ENCODE measurements at places on chromosomes 2 and 18.

- DNase-seq = no peak
Measured at GRCh38 chr2:172467382-172467781, 40.0 kb downstream of the ITGA6 start.

- DNase-seq = no peak
Measured at GRCh38 chr2:54416166-54416813, 39.8 kb upstream of the SPTBN1 start.

GRCh38 chr2:65864619-65865018 is 432.2 kb upstream of the SPRED2 start:
- peak; percentile 16 for DNase-seq

- DNase-seq = no peak
Measured at GRCh38 chr2:179751163-179751809, 110.1 kb downstream of the ZNF385B start.

DNA sequence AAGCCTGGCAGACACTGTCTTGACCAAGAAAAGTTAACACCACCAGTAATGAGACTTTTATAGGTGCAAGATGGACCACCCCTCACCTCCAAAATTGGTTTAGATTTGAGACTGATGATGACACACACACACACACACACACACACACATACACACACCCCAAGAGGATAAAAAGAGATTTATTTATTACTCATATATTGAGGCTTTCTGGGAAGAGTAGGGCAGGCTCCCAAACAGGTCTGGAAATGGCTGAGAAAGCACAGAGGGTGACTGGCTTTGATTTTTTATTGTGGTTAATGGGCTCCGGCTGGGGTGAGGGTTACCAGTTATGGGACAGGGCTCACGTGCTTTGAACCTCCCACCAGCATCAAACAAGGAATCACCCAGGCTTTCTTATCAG is 54.2 kb upstream of the ADAM23 start:
- DNase-seq = no peak

DNA sequence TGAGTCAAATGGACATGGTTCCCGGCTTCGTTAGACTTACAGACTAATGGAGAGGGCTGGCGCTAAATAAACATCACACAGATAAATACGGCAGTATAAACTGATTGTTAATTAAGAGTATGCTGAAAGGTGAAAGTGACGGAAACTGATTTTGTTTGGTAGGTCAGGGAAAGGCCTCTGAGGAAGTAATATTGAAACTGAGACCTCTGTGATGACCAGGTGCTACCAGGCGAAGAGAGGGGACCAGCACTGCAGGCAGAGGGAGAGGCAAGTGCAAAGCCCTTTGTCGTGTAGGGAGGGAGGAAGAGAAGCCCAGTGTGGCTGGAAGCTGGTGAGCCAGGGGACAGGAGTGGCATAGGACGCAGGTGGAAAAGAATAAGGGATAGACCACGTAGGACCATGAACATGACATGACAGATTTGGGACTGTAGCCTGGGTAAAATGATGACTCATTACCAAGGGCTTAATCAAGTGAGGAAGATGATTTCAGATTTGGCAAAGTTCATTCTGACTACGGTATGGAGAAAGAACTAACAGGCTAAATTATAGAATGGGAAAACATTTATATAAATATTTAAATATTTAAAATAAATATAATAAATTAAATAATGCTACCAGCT is 433.1 kb downstream of the NCKAP5 start:
- DNase-seq = no peak

- DNase-seq = no peak
Measured at GRCh38 chr2:100359576-100359975, 37.3 kb upstream of the LONRF2 start.

DNA sequence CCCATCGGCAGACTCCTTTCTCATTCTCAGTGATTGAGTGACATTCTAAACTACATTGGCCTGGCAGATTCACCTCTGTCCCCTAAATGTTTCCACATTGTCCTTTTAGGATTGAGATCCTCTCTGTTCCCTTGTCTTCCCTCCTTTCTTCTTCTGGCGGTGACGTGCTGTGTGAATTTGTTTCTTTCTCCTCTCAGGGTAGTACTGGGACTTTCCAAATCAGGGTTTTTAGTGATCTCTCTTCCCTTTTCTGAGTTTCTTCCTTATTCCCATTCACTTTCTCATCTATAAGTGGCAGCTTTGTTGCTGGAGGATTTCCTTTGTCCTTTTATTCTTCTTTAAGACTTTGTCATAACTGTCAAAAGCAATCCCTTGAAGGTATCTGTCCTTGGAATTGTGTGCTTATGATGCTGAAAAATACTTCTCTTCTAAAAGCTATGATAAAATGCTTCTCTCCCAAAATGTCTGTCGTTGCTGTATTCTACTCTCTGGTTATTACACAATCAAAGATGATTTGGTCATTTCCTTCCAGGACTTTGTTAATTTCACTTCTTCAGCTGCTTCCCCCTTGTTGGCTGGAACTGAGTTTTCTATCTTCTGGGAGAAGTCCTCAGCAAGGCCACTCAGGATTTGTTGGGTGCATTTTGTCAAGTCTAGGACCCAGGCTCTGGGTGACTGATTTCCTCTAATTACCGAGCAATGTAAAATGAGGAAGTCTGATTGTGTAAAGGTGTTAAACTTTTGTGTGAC is 4.9 kb upstream of the IL1B start:
- DNase-seq = no peak

- no peak for DNase-seq
Measured at GRCh38 chr2:201151127-201151981, 31.6 kb upstream of the CASP10 start.

DNA sequence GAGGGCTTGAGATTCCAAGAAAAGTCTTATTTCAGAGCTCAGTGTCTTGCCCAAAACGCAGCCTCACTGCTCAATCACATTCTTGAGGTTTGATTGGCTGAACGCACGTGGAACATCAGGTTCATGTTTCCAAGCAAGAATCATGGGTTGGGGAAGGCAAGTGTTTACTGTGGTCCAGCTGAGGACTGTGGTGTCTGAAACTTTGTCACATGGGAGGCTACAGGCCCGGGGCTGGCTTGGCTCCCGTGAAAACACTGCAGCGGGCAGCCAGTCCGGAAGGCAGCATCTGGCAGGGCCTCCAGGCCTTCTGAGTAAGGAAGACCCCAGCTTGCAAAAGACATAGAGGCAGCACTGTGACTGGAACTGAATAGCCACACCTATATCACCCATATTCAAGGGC is 84.7 kb downstream of the POLR1A start:
- DNase-seq = no peak

DNA sequence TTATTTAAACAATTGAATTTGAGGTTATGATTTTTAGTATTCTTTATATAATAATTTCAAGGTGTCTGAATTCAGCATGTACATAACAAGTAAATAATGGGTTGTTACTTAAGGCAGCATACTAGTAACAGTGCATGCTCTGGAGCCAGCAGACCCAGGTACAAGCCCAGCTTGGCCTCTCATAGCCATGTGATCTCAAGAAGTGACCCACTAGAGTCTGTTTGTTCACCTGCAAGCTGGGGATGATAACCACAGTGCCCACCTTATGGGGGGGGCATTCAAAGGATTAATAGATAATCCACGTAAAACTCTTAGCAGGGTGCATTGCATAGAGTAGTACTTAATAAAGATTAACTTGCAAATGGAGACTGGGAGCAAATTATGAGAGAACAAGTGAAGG is 163.6 kb downstream of the TRABD2A start:
- DNase-seq = no peak

- DNase-seq = peak; percentile 12
Measured at GRCh38 chr2:58812771-58813344, 571.7 kb upstream of the FANCL start.

- no peak for DNase-seq
Measured at GRCh38 chr2:71275939-71276310, 49.0 kb upstream of the PAIP2B start.

GRCh38 chr2:156708051-156708450 is 271.9 kb downstream of the GPD2 start:
- DNase-seq = no peak

DNA sequence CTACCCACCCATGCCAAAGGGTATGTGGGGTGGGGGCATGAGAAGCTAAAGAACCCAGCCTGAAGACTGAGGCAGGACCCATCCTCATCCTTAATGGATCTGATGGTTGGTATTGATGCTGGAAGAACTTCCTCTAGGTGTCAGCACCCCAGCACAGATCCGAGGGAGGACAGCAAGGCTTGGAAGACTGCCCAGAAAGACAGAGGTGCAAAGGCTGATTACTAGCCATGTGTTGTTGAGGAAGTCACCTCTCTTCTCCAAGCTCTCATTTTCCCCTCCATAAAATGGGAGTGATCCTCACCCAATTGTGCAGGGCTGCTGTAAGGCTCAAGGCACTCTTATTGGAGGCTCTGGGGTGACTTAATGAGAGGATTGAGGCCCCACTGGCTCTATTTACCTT is 256.5 kb downstream of the CELF4 start:
- DNase-seq = no peak

- no peak for DNase-seq
Measured at GRCh38 chr2:37387148-37387835, 42.9 kb downstream of the QPCT start.

- no peak for DNase-seq
Measured at GRCh38 chr18:58753976-58754375, 82.7 kb downstream of the MALT1 start.

DNA sequence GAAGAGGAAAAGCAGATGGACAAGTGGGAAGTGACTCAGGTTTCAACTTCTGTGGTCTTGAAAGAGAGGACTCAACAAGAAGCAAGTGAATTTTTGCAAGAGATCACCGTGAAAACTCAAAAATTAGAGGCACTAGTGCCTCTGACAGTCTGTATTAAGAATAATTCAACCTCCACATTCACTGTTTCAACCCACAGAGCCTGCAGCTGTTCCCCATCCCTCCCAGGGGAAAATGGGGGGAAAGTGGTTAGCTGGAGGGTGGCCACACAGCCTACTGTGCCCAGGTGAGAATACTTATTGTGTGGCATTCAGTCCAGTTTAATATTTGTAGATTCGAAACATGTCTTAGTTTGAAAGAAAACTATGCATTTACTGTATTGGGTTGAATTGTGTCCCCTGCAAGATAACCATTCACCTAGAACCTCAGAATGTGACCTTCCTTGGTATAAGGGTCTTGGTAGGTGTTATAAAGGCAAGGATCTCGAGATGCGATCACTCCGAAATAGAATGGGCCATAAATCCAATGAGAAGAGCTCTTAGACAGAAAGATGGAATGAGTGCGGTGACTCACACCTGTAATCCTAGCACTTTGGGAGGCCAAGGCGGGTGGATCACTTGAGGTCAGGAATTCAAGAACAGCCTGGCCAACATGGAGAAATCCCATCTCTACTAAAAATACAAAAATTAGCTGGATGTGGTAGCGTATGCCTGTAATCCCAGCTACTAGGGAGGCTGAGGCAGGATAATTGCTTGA is 94.3 kb downstream of the IRS1 start:
- no peak for DNase-seq

DNA sequence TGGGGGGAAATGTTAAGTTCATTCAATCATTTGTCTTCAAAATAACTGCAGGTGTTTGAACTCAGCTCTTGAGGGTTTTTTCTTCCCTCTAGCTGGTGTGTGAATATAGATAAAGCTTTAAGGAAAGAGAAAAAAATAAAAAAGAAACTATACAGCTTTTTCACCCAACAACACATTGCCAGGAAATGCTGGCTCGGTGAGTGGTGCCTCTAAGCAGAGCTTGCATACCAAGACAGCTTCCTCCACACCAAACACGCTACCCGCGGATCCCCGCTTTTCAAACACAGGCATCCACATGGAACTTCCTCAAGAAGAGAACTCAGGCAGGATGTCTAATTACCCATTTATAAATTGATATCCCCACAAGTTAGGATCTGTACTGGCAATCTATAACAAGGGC is 69.8 kb upstream of the TANK start:
- no peak for DNase-seq

DNA sequence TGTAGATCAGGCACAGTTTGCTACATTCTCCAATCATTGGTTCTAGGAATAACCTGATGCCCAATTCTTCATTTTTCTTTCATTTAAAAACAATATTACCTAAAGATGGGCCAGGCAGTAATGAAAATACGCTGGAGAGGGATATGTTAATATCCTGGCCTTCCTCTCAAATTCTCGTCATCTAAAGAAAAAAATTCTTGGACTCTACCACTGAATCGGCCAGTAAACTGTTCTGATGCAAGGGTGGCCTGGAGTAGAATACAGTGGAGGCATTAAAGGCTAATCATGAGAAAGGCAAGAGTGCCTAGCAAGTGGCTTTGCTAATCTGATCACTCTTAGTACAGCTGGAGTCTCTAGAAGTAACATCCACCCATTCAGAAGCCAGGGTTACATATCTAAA is 157.7 kb downstream of the ANTXR1 start:
- DNase-seq = no peak

- DNase-seq = no peak
Measured at GRCh38 chr2:85680707-85681371, 12.8 kb upstream of the SFTPB start.

GRCh38 chr18:7890075-7890474 is 323.0 kb downstream of the PTPRM start:
- DNase-seq = no peak

DNA sequence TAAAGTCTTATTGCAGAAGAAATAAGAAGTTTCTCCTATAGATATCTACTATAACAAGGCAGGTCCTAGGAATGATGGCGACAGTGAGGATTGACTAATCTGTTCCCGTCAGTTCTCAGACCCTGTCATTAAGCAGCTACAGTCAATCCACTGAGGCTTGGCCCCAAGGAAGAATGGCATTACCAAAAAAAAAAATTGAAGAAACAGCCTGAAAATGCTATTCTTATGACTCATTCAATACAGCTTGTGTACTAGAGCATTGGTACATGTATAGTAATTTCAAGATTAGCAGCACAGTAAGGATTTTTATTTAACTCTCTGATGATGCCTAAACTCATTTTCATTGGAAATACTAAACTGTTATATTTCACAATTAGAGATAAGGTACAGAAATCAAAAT is 1096.1 kb upstream of the NXPH2 start:
- no peak for DNase-seq

DNA sequence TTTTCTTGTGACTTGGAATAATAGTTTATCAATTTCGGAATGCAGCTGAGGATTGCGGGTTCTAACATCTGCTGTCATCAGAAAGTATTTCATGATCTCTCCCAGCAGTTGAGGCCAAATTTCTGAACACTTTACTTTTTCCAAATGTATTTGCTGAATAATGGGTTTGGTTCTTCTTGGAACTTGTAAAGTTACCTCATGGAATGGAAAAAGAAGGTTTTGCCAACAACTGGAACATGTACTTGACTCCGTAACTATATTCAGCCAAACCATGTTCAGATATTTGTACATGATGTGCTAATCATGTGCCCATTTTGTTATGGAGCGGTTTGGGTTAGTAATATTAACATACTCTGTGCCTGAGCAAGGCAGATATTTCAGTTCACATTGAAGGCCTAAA is 119.6 kb downstream of the LCLAT1 start:
- no peak for DNase-seq
